ENCODE measurements at places on chromosomes 7 and 10.

DNA sequence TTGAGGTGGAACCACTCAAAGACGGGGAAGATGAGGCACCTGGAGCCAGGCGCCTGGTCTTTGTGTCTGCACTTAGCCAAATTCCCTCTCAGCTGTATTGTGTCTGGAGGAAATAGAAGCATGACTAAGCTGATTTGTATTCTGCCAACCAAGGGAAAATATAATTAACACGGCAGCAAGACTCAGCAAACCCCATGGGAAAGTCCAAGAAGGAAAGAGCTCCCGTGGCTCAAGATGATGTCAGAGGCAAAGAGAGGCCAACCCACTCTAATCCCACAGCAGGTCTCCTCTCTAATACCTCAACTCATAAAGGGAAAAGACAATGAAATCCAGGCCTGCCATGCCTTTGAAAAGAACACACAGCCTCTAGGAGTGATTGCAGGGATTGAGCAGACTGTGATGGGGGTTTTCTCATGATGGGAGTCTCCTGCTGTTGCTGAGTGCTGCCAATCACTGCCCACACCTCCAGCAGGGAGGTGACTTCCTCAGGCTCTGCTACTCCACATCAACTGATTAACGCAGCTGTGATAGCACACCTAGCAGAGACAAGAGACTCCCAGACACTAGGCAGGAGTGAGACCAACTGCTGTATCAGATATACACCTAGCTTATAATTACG, 255.5 kb upstream of the C7orf33 start:
- DNase-seq = peak; percentile 78

DNA sequence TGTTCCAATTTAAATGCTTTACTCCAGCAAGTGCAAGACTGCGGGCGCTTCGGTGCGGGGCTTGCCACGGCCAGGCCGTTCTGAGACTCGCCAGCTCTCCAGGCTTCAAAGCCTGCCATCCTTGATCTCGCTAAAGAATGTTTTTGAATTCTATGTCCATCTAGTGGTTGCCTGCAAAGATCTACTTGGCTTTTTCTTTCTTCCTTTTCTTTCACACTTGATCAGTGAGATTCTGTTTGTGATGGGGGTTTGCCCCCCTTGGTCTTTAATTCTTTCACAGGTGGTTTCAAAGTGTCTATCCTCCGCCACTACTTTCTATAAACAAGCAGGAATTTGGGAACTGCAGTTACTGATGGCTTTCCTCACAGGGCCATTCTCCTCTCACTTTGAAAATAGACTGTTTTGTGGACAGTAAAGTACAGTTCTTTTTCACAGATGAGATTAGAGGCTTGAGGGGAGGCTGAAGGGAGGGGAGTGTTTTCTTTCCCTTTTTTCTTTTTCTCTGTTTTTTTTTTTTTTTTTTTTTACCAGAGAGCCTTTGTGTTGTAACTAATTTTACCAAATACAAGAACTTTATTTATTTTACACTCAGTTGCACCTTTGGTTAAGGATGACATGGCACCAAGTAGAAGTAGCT, 15.2 kb upstream of the FBXW4 start:
- no peak for DNase-seq

- DNase-seq = no peak
Observed at GRCh38 chr7:24978843-24979469, 1.0 kb downstream of the OSBPL3 start.

- no peak for DNase-seq
Observed at GRCh38 chr10:4283846-4284610, 499.0 kb upstream of the KLF6 start.

- DNase-seq = no peak
Observed at GRCh38 chr7:43565786-43566185, 17.1 kb upstream of the STK17A start.

All from MCF 10A (cell line).